ENCODE measurements at places on chromosomes 13 and 19.

- DNase-seq: no peak
Observed at GRCh38 chr13:113425941-113426590, 27.2 kb downstream of the ADPRHL1 start.

- no peak for DNase-seq
Observed at GRCh38 chr19:38665219-38665931, 17.9 kb downstream of the ACTN4 start.

DNA sequence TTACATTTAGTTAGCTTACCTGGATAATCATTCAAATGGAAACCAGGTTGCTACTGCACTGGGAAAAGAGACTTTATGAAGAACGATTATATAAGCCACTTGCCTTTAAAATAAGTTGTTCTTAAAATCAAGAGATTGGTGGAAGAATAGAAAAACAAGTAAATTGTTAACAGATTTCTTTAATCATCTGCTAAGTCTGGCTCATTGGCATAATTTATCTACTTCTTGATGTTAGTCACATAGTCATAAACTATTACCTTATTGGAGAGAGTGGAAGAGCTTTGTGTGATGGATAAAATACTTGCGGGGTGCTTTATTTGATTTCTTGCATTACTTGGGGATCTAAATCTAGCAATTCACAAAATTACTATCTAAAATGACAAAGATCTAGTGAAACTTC lies 6.8 kb downstream of the LSM14A start:
- DNase-seq: no peak

DNA sequence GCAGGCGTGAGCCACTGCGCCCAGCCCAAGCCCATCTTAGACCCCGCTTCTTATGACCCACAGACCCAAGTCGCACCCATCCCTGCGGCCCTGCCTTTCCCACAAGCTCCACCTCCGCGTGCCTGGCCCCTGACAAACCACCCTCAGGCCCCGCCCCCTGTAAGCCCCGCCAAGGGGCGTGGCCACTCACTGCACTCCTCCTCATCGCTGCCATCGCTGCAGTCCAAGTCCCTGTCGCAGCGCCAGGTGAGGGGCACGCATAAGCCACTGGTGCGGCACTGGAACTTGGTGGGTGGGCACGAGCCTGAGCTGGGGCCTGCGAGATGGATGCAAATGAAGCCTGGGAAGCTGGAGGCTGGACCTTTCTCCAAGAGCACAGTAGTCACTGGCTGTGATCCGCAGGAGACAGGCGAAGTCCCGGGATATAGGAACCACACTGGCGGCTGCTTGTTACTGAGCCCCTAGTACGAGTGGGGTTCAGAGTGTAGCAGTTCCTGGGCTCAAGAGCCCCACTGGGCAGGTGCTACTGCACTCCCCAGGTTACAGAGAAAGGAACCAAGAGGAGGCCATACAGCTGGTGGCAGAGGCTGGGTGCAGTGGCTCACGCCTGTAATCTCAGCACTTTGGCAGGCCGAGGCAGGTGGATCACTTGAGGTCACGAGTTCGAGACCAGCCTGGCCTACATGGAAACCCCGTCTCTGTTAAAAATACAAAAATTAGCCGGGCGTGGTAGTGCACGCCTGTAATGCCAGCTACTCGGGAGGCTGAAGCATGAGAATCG lies 3.1 kb downstream of the CD320 start:
- no peak for DNase-seq

GRCh38 chr13:98129059-98129746 lies 13.7 kb upstream of the FARP1 start:
- DNase-seq: no peak

DNA sequence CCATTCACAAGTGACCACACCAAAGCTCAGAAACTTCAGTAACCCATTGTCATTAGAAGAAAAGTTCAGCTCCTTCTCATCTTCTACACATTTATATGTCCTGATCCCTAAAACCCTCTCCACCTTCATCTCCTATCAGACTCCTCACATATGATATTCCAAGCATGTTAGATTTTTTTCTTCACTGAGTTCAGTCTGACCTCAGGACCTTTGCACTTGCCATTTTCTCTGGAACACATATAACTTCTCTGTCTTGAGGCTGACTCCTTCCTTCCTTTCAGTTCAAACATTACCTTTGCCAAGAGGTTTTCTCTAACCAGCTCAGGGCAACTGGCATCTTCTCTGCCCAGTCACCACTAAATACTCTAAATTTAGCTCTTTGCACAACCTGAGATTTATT lies 54.1 kb downstream of the C13orf42 start:
- DNase-seq: no peak

- DNase-seq: no peak
Observed at GRCh38 chr13:89490661-89491060, 1819.5 kb downstream of the SLITRK5 start.

- peak; percentile 90 for DNase-seq
Observed at GRCh38 chr13:41263261-41263971, at the start of gene MTRF1. MTRF1 (minus strand) TSS chr13:41263576; CDS start chr13:41260907, 2,669 bp downstream.

DNA sequence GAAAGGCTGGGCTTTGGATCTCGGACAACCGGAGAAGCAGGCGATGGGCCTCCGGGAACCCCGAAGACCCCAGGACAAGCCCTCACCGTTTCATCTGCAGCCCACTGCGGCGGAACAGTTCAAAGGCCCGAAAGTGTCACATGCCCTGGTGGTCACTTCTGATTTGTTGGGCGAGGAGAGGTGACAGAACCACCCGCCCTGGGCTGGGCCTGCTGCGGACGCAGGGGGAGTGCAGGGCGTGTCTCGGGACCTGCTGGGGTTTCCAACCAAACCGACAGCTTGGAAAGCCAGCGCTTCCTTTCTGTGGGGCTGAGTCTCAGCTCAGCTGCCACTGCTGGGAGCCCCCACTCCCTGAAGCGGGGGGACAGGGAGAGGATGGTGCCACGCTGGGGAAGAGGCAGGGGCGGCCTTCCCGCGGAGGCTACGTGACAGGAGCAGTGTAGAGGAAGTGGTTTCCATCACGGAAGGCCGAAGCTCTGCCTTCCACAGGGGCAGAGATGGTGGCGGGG lies 22.8 kb upstream of the ZBTB7A start:
- DNase-seq: no peak

- no peak for DNase-seq
Observed at GRCh38 chr13:38141792-38142191, 207.9 kb upstream of the UFM1 start.

- no peak for DNase-seq
Observed at GRCh38 chr19:39795001-39795400, 16.3 kb downstream of the LEUTX start.

DNA sequence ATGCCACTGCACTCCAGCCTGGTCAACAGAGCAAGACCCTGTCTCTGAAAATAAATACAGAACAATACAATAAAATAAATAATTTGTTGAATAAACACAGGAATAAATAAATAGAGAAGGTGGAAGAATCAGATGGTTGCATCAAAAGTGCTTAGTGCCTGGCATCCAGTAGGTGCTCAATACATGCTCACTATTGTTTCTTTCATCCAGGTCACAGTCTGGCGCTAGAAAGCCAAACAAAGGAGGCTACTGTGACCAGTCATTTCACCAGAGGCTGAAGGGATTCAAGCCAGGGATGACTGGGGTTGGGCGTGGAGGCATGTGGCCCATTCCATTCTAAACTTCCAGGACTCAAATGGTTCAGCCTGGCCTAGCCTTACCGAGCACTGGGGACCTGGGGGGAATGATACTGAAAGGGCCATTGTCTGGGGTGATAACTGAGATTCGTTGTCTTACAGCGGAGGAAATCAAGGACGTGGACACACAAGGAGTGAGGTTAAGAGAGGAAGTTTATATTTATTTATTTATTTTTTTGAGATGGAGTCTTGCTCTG lies 3.6 kb upstream of the NDUFB7 start:
- DNase-seq: no peak

- DNase-seq: no peak
Observed at GRCh38 chr19:43798546-43799409, 3.5 kb downstream of the LYPD5 start.

- DNase-seq: no peak
Observed at GRCh38 chr19:33721735-33722297, 74.9 kb upstream of the KCTD15 start.

GRCh38 chr19:16420781-16421386 lies 50.9 kb downstream of the EPS15L1 start:
- DNase-seq: no peak

DNA sequence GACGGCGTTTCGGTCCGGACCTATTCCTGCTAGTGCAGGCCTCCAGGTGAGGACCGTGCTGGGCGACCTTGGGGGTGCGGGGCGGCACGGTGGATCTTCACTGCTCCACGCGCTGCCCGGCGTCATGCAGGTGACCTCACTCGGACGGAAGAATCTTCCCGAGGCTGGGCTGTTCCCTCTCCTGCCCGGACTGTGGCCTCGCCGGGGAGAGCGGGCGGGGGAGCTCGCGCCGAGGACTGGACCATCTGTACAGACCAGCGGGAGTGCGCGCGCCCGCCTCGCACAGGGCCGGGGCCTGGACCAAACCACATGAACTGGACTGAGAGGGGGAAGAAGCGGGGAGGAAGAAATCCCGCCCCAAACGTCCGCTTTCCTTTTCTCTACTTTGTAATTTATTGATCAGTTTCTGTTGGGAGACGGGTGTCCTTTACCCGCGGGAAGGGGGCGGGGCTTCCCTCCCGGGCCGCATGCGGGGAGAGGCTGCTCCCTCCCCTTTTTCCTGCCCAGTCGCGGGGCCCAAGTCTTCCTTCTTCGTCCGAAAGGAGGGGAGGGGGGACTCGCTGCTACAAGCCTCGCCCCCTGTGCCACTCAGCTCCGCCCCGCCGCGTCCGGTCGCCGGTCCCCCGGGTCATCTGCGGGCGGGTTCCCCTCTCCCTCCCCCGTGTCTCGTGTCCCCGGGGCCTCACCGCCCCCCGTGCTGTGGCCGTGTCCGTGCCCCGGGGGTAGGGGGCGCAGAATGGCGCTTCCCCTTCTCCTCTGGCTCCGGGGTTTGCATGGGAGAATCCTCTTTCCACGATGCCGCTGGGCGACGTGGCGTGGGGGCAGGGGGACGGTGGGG lies 4.9 kb downstream of the HRC start:
- DNase-seq: peak; percentile 71

DNA sequence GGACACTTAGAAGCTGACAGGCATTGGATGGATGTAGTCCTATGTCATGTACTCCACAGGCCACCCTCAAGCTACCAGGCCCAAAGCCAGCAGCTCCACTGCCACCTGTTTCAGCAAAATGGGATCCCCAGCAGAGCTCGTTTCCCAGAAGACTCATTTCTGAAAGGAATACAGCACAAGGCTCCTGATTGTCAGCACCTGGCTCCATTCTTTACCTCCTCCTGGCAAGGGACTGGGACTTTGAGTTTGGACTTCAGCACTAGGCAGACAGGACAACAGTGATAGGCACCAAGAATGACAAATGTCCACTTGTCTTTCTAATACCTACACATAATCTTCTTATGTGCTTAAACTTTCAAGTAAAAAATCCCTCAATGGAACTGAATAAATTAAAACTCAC lies 150.4 kb upstream of the RXFP2 start:
- no peak for DNase-seq

DNA sequence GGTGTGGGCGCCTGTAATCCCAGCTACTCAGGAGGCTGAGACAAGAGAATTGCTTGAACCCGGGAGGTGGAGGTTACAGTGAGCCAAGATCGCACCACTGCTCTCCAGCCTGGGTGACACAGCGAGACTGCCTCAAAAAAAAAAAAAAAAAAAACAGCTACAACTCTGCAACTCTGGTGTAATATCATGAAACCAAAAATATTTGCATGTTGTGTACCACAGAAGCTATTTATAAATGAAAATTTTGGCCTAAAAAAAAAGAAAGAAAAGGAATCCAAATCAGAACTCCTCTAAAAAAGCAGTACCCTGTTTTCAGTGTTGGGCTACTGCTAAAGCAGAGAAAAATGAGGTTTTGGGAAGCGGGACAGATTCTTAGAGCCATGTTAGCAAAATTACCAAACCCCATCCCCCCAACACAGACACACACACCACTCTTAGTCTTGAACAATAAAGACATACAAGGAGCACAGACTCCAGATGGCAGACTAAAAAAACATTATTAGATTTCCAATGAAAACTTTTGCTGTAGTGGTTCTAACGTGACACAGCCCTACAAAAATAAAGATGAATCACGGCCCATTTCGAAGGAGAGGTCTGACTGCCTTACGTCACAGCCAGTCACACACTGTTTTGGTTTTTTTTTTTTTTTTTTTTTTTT lies 51.5 kb downstream of the INSR start:
- DNase-seq: peak; percentile 93

- no peak for DNase-seq
Observed at GRCh38 chr13:23960566-23961156, 63.4 kb upstream of the C1QTNF9B start.

- DNase-seq: no peak
Observed at GRCh38 chr19:44694184-44694579, 4.8 kb upstream of the CEACAM16 start.

GRCh38 chr13:50376895-50377575 lies 361.8 kb downstream of the KCNRG start:
- no peak for DNase-seq

DNA sequence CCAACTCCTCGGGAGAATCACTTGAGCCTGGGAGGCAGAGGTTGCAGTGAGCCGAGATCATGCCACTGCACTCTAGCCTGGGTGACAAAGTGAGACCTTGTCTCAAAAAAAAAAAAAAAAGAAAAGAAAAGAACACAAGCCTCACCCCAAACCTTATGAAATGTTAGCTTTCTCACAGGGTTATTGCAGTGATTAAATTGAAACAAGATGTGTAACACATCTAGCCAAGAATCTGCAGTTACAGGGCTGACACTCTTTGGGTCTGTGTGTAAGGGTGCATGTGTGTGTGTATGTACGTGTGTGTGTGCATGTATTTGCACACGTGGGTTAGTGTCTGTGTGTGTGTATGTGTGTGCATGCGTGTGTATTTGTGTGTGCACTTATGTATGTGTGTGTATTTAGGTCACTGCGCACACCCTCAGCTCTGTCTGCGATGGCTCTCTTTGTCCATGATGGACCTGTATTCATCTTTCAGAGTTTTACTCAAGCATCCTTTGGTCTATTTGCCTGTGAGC lies 336.3 kb downstream of the UQCRFS1 start:
- DNase-seq: no peak

DNA sequence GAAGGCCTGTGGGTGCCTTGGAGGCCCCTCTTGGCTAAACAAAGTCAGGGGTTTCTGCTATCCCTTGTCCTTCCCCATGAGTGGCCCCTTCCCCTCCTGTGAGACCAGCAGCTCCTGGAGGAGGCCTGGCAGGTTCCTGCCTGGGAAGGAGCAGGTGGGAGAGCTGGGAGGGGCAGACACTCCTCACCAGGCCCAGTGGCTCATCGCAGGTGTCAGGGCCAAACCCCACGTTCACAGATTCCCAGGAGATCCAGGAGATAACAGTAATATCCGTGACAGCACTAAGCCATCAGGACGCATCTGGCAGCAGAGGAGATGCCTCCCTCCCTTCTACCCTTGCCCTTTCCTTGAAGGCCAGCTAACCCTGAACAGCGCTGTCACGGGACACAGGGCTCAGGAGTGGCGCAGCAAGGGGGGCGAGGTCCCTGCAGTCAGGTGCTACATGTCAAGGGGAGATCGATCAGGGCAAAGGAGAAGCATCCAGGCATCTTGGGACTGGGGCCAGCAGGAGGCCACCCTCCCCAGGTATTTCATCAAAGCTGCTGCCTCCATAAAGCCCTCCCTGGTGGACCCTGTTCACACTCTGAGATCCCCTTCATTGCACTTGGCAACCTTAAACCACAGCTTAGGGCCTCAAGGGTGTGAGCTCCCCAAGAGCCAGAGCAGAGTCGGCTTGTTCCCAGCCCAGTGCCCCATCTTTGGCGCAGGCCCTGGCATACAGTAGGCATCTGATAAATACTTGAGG lies 4.8 kb downstream of the CEBPA start:
- DNase-seq: no peak
